ENCODE measurements at places on chromosomes 7 and 10.

- no peaks in the 10 kb centered on the region for H3K27me3 ChIP-seq
- DNase-seq: no peak
- no peak overlapping the region for H3K4me3 ChIP-seq
- no peaks in the 10 kb centered on the region for H3K36me3 ChIP-seq
- no peak overlapping the region for H3K27ac ChIP-seq
Measured at GRCh38 chr7:130143334-130143732, 61.9 kb downstream of the TMEM209 start.

DNA sequence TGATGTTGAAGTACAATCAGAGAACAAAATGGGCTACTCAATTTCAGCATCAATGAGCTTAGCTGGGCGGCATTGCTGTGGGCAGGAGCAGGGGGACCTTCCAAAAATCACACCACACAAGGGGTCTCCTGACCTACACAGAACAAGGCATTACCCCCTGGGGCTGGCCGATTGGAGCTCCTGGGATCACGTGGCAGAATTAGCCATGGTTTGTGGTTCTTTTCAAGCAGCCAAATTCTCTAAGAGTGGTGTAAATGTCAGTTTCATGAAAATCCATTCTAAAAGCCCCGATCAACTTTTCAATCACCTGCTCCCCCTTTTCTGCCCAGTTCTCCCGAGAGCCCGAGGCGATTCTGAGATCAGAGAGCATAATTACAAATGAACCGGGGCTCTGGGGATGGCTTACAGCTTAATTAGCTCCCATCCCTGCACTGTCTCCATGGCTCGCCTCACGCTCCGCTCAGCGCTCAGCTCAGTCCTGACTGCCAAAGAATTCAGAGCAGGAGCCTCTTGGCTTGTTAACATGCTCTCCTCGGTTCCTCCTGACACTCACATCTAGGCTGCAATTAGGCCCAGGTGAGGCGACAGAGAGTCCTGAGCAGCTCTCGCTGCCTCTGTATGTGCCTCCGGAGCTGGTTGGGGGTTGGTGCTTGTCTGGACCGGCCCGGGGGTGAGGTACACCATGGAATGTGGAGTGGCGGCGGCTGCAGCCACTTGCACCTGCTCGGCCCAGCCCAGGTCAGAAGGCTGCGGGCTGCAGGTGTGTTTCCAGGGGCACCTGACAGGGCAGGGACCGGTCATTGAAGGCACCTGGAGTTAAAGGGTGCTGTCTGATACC, 111.8 kb downstream of the WDR11 start:
- no peak overlapping the region for H3K4me3 ChIP-seq
- DNase-seq: peak; percentile 61
- H3K36me3 ChIP-seq: no peaks in the 10 kb centered on the region
- H3K27ac ChIP-seq: peak overlapping the region; percentile 65
- peaks cover 25% of the 10 kb centered on the region for H3K4me1 ChIP-seq

- no peaks in the 10 kb centered on the region for H3K27me3 ChIP-seq
- H3K4me3 ChIP-seq: no peak overlapping the region
- DNase-seq: no peak
- peak overlapping the region; percentile 63 for H3K27ac ChIP-seq
Measured at GRCh38 chr7:151851145-151851751, 25.7 kb downstream of the PRKAG2 start.

GRCh38 chr10:106540645-106541044, 623.9 kb downstream of the SORCS1 start:
- H3K36me3 ChIP-seq: no peaks in the 10 kb centered on the region
- no peak overlapping the region for H3K27ac ChIP-seq
- H3K27me3 ChIP-seq: no peaks in the 10 kb centered on the region
- H3K4me1 ChIP-seq: no peaks in the 10 kb centered on the region
- no peak overlapping the region for H3K4me3 ChIP-seq

DNA sequence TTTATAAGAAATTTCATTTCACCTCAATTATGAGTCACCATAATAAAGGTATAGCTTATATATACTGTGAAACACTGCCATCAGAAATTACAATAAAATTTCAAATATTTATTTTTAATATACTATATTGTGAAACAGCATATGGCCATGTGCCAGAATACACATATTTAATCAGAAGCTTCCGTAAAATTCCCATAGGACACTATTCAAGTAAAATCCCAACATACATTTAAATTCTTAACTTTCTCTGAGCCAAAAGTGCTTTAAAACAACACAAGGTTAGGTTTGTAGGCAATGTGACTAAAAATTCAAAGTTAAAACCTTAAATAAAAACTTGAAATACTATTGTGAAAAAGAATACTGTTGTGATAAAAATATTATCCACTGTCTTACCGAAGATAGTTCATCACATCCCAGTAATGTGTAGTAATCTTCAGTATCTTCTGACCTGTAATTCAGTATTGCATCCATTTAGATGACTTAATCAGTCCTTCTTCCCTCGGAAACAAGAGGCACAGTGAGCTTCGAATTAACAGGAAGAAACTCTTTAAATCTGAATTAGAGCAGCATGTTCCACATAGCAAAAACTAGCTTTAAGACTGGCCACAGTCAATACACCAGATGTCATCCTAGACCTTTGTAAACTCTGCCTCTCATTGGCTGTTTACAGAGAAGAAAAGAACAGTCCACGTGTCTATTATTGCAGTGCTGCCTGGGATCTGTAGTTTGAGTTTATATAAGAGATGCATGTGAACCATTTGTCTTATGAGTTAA, at the start of gene DNAJC12:
DNAJC12 (minus strand) TSS at position 648 of the 774 bp plus-strand sequence; CDS start at position 471, 177 bp downstream.
- no peaks in the 10 kb centered on the region for H3K27me3 ChIP-seq
- no peak within 1 kb of the TSS for H3K27ac ChIP-seq
- H3K4me3 ChIP-seq: no peak within 1 kb of the TSS
- peaks cover 3% of the 10 kb centered on the region for H3K4me1 ChIP-seq
- H3K36me3 ChIP-seq: no peaks in the 10 kb centered on the region

DNA sequence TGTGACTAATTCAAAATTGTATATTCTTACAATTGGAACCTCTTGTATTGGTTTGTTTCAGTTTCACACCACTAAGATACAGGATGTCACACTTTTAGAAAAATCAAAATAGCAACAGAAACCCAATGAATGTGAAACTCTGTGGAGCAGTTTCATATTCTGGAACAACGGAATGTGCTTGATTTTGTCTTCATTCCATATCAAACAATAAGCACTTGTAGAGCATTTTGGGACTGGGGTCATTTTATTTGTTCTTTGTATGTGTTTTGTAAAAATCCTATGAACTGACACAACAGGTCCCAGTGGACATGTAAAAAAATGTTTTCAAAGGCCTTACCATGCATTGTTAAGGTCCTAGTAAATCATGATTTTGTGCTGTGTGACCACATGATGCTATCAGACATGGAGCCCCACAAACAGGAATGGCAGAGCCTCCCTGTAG, 123.1 kb downstream of the DKK1 start:
- no peak overlapping the region for H3K4me3 ChIP-seq
- DNase-seq: no peak
- H3K27ac ChIP-seq: no peak overlapping the region
- no peaks in the 10 kb centered on the region for H3K27me3 ChIP-seq
- no peaks in the 10 kb centered on the region for H3K36me3 ChIP-seq
- peaks cover 27% of the 10 kb centered on the region for H3K4me1 ChIP-seq

GRCh38 chr10:21183025-21183424, 285.9 kb upstream of the NEBL start:
- 0 out of 2 replicates have a peak, but pooled peaks cover 3% of the 10 kb centered on the region for H3K4me1 ChIP-seq
- no peak overlapping the region for H3K4me3 ChIP-seq
- no peaks in the 10 kb centered on the region for H3K27me3 ChIP-seq
- no peaks in the 10 kb centered on the region for H3K36me3 ChIP-seq
- DNase-seq: no peak

DNA sequence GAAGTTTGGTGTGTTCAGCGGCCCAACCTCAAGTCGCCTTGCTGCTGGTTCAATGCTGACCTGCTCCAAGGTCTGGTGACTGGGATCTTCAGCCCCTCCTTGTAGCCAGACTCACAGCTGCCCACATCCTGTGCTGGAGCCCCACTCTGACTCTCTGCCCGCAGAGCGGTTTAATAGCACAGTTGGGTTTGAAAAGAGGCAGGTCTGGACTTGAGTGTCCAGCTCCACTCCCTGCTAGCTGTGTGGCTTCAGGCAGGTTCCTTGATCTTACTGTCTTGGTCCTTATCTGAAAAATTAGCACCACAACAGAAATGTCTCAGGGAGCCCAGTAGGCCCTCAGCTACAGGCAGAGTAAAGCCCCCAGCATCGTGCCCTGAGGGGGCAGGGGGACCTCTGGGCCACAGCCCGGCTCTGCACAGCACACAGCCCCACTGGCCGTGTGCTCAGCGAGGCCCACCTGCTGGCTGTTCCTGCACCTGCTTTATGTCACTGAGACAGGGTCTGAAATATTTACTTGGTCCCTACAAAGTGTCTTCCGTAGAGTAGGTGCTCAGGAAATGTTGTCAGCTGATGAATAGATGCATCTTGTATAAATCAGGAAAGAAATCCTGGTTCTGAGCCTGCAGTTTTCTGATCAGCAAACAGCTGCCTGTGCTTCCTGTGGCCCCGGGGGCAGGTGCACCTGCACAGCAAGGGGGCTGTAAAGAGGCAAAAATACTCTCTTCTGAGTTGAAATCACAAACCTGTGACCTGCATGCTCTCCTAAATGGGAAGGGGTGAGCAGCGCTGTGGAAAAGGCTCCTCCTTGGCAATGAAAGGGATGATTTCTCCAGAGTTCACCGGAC, 155.5 kb downstream of the SVIL start:
- H3K4me3 ChIP-seq: no peak overlapping the region
- H3K4me1 ChIP-seq: no peaks in the 10 kb centered on the region
- H3K36me3 ChIP-seq: peaks cover 7% of the 10 kb centered on the region
- no peaks in the 10 kb centered on the region for H3K27me3 ChIP-seq

- no peak for DNase-seq
- no peaks in the 10 kb centered on the region for H3K4me1 ChIP-seq
- H3K4me3 ChIP-seq: no peak overlapping the region
- H3K27me3 ChIP-seq: peaks cover 3% of the 10 kb centered on the region
Measured at GRCh38 chr10:101305320-101306241, 48.4 kb upstream of the BTRC start.

- no peaks in the 10 kb centered on the region for H3K36me3 ChIP-seq
- peak; percentile 28 for DNase-seq
- H3K27me3 ChIP-seq: no peaks in the 10 kb centered on the region
- peaks cover 10% of the 10 kb centered on the region for H3K4me1 ChIP-seq
- no peak overlapping the region for H3K27ac ChIP-seq
Measured at GRCh38 chr7:117019786-117020590, 66.7 kb downstream of the ST7 start.

- no peaks in the 10 kb centered on the region for H3K27me3 ChIP-seq
- H3K36me3 ChIP-seq: peaks cover 6% of the 10 kb centered on the region
- H3K27ac ChIP-seq: no peak overlapping the region
- H3K4me3 ChIP-seq: no peak overlapping the region
- no peak for DNase-seq
Measured at GRCh38 chr7:116770941-116771340, 91.4 kb upstream of the CAPZA2 start.

- DNase-seq: no peak
- peaks cover 70% of the 10 kb centered on the region for H3K4me1 ChIP-seq
- peak overlapping the region; percentile 8 for H3K4me3 ChIP-seq
- peak overlapping the region; percentile 88 for H3K27ac ChIP-seq
- H3K27me3 ChIP-seq: no peaks in the 10 kb centered on the region
Measured at GRCh38 chr10:112375721-112376395, 1.9 kb downstream of the ACSL5 start.
